ENCODE measurements at places on chromosomes 3 and 15. TPM values are rescaled to one million over a fixed set of nuclear protein-coding genes. Genes with fewer than 3 reads are reported as not detected.

Gene DBR1
- total RNA-seq = 12.8 TPM

Gene CHRNB4
- total RNA-seq = not detected

Gene XYLB
- total RNA-seq = 13.5 TPM

Gene PHLDB2
- total RNA-seq = 49.7 TPM

Gene CLASP2
- total RNA-seq = 40.4 TPM

Gene THRB
- 46.3 TPM for total RNA-seq

Gene CCNDBP1
- total RNA-seq = 81.2 TPM

Gene SUCNR1
- total RNA-seq = not detected

Gene XIRP1
- not detected for total RNA-seq

Gene PTPRG
- total RNA-seq = 167 TPM

Gene CYP8B1
- total RNA-seq = not detected

Gene TTLL13
- total RNA-seq = 0.16 TPM

Gene PPM1M
- total RNA-seq = 40.3 TPM

Gene POLQ
- 0.85 TPM for total RNA-seq

Gene EXD1
- not detected for total RNA-seq

Gene ROBO1
- total RNA-seq = 99.3 TPM

Gene DUSP7
- total RNA-seq = 39.0 TPM

Gene RAB6B
- 0.81 TPM for total RNA-seq

Gene OIP5
- 0.36 TPM for total RNA-seq

Gene HDGFL3
- 38.6 TPM for total RNA-seq

Gene UPK1B
- total RNA-seq = not detected

Gene SAMD7
- total RNA-seq = not detected

Gene RRP9
- 15.3 TPM for total RNA-seq
